Bone marrow (tissue), 2 donors: ENCODE measurements at places on chromosomes 3 and 15.

GRCh38 chr15:52164631-52165265, 26.4 kb downstream of the GNB5 start:
- peak; percentile 3 for DNase-seq

DNA sequence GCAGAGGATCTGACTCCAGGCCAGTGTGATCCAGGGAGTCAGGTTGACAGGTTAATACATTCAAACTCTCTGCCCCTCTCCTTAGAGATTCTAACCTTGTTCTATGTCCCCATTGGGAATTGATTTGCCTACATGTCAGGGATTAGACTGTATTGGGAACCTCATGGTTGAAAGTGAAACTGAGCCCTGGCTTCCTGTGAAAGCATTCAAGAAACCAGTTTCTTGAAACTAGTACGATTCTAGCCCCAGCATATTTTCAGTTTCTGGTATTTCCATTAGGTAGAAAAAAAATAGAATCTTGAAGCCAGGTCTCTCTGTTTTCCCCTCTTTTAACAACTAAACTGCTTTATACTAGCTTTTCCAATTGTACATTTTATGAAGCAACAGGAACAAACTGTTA, 140.4 kb upstream of the ABI3BP start:
- no peak for DNase-seq

DNA sequence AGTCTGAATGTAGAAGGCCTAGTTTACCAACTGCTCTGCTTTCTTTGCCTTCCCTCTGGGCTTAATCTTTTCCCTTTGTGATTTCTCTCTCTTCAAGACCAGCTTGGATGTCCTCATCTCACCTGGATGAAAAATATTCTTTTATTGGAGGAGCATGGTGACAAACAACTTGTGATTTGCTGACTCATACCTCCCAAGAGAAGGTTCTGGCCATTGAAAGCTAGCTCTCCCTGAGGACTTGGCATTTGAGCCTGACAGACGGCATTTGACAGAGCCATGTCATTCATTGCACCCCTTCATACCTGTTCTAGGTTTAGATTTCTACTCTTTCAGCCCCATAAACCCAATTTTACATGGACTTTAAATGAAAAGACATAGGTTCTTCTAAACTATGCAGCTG, 33.3 kb downstream of the ATG7 start:
- DNase-seq, result no peak

GRCh38 chr15:69078638-69079037, 64.1 kb downstream of the NOX5 start:
- no peak for DNase-seq

GRCh38 chr15:67720556-67721175, 104.6 kb upstream of the SKOR1 start:
- DNase-seq, result peak; percentile 49

DNA sequence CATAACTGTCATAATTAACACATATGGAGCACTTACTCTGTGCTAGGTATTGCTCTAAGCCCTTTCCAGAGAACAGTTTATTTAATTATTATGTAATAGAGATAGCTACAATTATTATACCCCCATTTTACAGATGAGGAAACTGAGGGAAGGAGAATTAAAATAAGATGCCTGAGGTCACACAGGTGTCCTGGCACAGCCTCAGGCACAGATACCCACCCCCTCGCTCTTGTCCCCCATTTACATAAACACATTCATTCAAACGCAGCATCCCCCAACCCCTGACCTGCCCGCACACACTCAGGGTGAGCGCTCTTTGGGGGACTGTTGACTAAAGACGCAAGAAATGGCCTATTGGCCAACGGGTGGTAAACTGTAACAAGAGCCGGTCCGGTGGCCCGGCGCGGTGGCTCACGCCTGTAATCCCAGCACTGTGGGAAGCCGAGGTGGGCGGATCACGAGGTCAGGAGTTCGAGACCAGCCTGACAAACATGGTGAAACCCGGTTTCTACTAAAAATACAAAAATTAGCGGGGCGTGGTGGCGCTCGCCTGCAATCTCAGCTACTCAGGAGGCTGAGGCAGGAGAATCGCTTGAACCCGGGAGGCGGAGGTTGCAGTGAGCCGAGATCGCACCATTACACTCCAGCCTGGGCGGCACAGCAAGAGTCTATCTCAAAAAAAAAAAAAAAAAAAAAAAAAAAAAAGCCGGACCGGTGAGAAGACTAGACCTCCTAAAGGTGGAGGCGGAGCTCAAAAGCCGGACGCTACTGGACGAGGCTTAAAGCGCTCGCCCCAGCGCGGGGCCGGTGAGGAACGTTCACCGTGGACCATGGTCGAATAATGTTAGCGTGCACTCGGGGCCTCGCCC, 1.9 kb upstream of the ISL2 start:
- DNase-seq, result no peak
